Stimulated activated CD8-positive, alpha-beta memory T cell treated with anti-CD3 and anti-CD28 coated beads, Interleukin-2, amount 100 ng/mL, for 48 hours (primary cell): ENCODE measurements at places on chromosomes 2 and 18.

DNA sequence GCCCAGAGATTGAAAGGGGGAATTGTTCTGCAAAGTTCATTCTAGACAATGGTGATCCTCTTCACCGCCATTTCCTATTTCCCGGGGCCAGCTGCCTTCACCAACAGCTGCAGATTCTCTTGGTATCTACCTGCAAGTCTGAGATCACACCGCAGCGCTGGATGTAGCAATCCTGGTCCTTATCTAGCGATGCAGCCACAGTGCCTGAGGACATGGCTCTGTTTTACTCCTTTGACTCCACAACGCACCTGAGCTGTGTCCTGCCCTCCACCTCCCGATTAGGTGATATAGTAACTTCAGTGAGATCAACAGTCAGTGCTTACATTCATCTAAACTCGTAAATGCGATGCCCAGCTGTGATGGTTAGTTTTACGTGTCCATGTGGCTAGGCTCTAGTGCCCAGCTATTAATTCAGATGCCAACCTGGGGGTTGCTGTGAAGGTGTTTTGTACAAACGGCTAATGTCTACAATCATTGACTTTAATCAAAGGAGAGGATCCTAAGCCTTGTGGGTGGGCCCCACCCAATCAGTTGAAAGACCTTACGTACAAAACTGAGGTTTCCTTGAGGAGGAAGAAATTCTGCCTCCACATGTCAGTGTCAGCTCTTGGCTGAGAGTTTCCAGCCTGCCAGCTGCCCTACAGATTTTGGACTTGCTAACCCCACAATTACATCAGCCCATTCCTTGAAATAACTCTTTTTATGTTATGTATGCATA is 189.8 kb downstream of the SH3BP4 start:
- no peak for DNase-seq

DNA sequence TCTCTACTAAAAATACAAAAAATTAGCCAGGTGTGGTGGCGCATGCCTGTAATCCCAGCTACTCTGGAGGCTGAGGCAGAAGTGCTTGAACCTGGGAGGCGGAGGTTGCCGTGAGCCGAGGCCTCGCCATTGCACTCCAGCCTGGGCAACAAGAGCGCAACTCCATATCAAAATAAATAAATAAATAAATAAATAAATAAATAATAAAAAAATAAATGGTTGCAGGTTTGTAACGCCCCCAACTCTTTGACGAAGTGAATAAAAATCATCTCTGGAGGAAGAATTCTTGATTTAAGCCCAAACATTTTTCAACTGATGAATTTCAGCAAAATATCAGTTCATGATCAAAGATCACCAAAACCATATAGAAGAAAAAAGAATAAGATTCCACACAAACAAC is 13.3 kb upstream of the CNRIP1 start:
- no peak for DNase-seq

DNA sequence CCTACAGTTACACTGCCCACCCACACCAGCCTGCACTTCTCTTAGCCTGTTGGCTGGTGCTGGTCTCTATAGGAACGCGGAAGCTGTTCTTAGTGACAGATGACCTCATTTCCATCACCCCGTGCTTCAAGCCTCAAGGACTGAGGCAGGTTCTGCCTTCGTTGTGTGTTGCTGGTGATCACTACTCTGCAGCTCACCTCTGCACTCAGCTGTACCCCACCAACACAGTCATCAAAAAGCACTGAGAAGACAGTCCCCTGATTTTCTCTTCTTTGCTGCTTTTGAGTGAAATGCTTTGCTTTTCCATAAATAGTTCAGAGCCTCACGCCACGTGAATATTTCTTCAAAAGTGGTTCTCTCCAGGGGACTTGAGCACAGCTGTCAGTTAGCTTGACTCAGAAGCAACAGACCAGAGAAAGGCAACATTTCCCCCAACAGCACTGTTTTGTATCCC is 225.7 kb upstream of the CCDC150 start:
- no peak for DNase-seq

- DNase-seq = no peak
Observed at GRCh38 chr2:27024812-27025211, 8.0 kb upstream of the TMEM214 start.

- DNase-seq = no peak
Observed at GRCh38 chr18:22847392-22847791, 85.7 kb upstream of the RBBP8 start.

DNA sequence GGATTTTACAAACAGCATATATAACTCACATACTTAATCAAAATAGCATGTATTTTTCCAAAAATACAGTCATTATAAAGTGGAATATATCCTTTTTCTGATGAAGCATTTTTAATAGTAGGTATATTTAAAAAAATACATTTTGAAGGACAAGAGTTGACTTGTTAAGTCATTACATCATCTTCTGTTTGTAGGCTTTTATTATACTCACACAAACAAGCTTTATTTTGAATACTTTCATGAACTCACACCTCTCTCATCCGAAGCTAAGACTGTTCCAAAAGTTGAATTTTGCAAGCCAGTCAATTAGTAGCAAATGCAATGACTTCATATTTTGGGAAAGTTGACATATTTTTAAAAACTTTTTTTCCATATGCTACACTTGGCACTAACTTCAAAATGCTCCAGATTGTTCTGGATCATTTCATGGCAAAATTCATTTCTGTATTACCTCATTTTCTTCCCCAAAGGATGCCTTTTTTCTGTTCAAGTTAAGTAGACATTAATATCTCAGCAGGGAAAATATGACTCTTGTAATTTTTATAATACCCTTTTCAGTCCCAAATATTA is 68.5 kb upstream of the WDR75 start:
- DNase-seq = no peak

DNA sequence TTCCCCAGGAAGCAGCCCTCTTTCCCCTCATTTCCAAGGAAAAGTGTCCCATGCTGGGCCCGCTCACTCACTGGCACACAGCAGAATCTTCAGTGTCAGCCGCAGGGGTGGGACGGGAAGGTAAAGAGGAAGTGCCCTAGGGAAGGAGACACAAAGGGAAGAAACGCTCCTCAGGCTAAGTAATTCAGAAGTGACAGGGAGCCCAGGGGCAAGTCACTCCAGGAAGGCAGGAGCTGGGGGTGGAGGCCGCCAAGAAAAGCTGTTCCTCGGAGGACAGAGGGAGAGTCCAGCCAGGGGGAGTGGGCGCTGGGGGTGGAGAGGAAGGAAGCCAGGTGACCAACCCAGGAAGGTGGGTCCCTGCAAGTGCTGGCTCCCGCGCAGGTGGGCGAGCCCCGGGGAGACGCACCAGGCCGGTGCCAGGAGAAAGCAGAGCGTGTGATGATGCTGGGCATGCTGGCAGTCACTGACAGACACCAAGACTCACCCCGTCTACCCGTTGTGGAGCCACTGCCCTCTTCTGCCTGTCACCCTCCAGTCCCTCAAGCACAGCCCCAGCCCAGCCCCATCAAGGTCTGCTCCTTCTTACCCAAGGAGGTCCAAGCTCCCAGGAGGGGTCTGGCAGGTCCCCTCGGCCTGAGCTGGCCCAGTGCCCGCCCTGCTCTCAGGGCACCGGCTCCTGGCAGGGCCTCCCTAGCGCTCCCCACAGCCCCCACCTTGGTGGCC is 21.7 kb downstream of the HDAC4 start:
- no peak for DNase-seq

DNA sequence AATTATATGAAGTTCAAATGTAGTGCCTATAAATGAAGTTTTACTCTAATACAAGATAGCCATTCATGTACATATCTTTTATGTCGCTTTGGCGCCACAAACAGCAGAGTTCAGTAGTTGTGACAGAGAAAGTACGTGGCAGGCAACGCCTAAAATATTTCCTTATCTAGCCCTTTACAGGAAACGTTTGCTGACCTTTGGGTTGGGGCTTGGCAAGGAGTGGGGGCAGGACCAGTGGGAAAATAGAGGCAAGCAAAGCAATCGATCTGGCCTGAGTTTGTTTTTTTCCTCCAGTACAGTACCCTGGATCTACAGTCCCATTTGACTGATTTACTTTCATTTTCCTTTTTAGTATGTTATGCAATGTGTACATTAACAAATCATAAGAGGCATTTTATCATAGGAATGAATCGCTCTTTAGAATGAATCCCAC is 13.1 kb downstream of the CCDC68 start:
- DNase-seq = no peak

- no peak for DNase-seq
Observed at GRCh38 chr18:78213361-78213994, 766.1 kb upstream of the SALL3 start.

GRCh38 chr18:9082711-9083510 is 19.6 kb upstream of the NDUFV2 start:
- no peak for DNase-seq

- no peak for DNase-seq
Observed at GRCh38 chr2:127347734-127348392, 39.9 kb downstream of the MAP3K2 start.

DNA sequence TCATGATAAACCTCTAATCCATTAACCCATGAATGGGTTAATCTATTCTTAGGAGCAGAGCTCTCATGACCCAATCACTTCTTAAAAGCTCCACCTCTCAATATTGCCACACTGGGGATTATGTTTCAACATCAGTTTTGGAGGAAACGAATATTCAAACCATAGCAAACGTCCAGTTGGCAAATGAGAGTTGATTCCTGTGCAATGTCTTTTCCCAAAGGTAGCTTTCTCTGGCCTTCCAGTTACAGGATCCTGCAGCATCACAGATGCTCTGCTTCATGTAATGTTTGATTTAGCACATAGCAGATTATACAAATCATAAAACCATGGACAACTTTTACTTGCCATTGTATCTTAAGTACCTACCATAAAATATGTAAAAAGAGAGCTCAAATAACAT is 481.0 kb downstream of the TNS1 start:
- DNase-seq = no peak

- no peak for DNase-seq
Observed at GRCh38 chr2:8573234-8573941, 108.5 kb upstream of the ID2 start.

DNA sequence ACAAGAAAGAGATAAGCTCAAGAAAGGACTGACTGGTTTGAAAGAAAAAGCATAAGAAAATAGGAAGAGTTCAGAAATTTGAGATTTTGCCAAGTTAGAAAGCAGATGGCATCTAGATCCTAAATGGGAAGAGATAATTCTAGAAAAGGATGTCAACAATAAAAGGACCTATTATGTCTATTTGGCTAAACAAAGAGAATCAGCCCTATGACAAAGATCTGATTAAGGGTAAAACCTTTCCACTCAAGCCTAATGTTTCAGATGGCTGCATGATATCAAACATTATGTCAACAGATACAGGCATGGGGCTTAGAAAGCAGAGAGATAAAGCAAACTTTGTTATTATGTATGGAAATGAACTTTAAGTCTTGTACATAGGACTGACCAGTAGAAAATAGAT is 465.0 kb upstream of the TRIB2 start:
- DNase-seq = no peak

- no peak for DNase-seq
Observed at GRCh38 chr2:75317802-75318201, 118.5 kb upstream of the TACR1 start.

DNA sequence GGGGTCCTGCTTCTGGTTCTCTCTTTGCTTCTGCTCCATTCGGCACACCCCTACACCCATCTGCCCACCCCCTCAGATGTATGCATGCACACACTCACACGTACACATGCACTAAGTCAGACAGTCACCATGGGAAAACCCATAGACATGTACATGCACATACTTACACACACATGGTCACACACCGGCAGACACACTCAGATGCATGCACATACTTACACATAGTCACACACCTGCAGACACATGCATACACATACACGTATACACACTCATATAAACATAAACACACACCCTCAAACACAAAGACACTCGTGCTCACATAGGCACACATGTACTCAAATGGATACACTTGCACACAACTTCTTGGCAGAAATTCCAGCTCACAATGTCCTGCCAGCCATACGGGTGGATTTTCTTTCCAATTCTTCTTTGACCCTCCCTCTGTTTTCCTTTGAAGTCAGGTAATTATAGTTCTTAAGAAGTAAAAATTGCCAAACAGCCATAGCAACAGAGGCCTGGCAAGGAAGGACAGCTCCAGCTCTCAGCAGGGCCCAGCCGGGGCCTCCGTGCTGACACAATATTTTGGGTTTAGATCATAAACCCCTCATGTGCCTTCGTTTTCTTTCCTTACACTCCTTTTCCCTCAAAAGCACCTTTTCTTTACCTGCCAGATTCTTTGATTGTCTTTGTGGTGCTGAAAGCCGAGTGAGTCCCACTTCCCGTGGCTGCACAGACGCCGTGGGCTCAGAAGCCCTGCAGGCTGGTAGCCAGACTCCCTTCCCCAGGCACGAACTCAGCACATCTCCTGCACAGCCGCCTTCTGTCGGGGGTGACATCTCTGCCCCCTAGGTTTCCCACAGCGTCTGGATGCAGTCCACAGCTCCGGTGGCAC is 195.7 kb downstream of the ARL4C start:
- no peak for DNase-seq

GRCh38 chr2:15259356-15259756 is 301.8 kb downstream of the NBAS start:
- no peak for DNase-seq

GRCh38 chr2:134900151-134900550 is 18.5 kb upstream of the CCNT2 start:
- no peak for DNase-seq

DNA sequence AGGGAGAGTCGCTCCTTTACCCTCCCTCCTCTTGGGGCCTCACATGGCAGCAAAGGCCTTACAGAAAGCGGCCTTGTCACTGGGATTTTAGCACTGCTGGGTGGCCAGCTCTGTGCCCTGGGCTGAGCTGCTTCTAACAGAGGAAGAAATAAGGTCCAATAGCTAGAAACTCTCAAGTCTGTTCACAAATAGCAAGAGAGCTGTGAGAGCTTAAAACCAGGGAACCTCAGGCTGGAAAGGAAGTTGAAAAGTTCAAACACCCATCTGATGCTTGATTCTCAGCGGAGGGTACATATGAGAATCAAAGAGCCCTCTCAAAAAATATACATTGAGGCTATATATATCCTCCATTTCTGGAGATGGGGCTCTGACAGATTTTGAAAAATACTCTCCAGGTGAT is 54.7 kb downstream of the ST6GAL2 start:
- DNase-seq = no peak

- no peak for DNase-seq
Observed at GRCh38 chr18:39341129-39341528, 1775.5 kb upstream of the CELF4 start.

- no peak for DNase-seq
Observed at GRCh38 chr2:180761224-180761623, 219.2 kb upstream of the UBE2E3 start.

DNA sequence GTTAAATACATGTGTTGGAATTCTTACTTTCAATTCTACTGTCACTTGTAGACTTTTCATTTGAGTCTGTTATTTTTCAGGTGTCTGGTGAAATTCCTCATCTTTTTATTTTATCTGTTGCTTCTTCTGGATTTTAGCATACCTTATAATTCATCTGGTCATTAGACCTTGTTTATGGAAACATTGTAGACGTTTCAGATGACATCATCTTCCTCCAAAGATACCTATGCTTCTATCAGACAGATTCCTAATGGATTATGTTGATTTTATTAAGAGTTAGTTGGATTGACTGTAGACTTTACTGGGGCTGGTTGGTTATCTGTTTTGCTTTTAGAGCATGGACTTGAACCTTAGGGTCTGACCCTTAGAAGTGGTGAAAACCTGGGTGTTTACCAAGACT is 15.3 kb upstream of the MFSD2B start:
- no peak for DNase-seq
